Stimulated activated CD8-positive, alpha-beta memory T cell treated with anti-CD3 and anti-CD28 coated beads, Interleukin-4, amount 100 ng/mL, for 1 hour (primary cell): ENCODE measurements at places on chromosomes 12 and 14.

DNA sequence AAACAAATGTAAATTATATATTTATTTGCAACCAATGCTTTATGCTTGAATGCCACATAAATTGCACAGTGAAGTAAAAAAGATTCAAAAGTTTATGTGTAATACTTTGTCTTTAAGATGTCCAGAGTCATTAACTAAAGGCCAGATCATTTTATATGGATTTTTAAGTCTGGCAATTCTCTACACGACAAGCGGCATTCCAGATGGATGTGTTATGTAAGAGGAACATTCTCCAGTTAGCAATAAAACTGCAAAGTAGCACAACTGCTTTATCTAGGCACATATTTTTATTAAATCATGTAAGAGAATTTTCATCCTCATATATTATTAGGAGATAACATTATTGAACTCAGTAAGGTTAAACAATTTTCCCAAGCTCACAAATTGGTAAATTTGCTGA, 1717.7 kb upstream of the SEL1L start:
- no peak for DNase-seq

GRCh38 chr14:102439556-102439955, 70.0 kb downstream of the ANKRD9 start:
- DNase-seq, result no peak

DNA sequence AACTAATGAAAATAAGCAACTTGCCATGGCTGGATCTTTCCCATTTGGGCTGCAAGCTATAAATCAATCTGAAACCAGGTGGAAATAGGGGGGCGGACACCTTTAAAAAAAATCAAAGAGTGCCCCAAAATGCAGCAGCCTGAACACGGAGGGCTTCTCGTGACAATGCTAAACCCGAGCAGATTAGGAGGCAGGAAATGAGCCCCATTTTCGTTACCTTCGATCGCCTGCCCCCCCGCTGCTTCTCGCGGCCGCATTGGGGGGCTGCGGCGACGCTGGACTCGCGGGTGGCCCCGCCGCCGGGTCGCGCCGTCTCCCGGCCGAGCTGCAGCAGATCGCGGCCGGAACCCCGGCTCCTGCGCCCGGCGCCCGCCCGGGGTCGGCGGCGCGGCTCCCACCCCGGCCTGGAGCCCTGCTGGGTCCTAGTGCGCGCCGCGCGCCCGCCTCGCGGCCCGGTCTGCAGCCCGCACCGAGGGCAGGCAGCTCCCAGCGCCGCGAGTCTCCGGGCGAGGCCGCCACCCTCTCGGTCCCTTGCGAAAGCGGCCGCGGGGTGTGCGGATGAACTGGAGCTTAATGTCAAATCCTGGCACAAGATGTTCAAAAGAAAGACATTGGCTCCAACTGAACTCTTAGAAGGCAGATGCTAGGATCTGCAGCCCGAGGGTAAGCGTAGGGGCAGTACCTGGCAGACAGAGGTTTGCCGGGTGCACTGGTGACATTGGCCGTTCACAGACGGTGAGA, 201.9 kb upstream of the FOXN3 start:
- peak; percentile 50 for DNase-seq

DNA sequence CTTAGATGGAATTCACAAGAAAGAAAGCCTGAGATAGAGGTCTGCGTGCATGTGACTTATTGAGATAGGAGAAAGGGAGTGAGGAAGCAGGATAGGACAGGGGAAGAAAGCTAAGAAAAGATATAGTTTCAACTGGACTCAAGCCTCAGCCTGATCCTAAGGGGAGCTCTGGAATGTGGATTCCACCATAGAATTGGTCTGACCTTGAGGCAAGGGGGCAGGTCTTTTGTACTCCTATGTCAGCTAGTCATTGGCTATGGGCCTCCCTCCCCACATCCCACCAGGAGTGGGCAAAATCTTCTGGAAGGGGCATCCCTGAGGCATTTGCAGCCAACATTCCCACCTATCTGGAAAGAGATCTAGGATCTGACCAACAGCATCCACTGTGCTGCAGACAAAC, 88.5 kb upstream of the HSPB8 start:
- no peak for DNase-seq

DNA sequence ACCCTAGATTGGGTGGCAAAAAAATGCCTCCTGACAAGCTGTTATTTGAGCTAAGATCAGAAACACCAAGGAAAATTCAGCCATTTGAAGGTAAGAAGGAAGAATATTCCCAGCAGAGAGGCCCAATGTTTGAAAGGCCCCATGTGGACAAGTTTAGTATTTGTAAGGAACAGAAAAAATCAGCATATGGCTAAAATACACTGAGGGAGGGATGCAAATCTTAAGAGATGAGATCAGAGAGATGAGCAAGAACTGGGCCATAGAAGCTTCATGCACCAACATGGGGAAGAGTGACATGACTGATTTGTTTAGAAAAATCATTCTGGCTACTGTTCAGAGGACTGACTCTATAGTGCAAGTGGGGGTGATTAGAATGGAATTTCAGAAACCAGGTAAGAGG, 496.8 kb upstream of the SOX5 start:
- DNase-seq, result no peak

GRCh38 chr12:88706286-88706685, 126.0 kb upstream of the KITLG start:
- no peak for DNase-seq

DNA sequence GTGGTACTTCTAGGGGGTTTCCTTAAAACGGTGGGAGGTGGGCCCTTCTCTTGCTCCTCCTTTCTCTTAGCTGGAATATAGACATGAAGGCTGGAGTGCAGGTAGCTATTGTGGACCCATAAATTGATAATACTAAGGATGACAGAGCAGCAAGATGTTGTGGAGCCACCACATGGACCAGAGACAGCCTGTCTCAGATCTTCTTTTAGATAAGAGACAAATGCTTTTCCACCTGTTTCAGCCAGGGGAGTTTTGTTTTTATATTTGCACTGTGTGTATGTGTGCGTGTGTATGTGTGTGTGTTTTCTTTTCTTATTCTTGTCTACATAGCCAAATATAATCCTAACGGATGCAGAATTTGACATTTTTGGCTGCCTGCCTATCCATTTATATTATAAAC, 62.9 kb upstream of the HIF1A start:
- no peak for DNase-seq

DNA sequence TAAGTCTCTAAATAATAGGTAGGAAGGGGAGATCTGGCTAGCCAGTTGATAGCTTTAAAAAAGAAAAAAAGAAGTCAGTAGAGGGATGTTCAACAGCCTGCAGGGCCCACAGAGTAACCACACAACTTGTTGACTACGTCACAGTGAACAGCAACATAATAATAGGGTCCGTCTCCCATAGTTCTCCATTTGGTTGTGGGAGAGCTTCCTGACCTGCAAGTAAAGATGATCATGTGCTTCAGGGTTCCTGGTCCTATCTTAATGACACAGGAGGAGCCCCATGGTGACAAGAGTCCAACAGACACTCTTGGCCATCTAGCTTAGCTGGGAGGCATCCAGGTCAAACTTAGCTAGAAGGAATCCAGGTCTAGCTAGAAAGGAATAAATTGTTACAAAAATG, 36.2 kb downstream of the FGD6 start:
- no peak for DNase-seq

- no peak for DNase-seq
Measured at GRCh38 chr12:100138048-100138802, 4.4 kb downstream of the BLTP3B start.

DNA sequence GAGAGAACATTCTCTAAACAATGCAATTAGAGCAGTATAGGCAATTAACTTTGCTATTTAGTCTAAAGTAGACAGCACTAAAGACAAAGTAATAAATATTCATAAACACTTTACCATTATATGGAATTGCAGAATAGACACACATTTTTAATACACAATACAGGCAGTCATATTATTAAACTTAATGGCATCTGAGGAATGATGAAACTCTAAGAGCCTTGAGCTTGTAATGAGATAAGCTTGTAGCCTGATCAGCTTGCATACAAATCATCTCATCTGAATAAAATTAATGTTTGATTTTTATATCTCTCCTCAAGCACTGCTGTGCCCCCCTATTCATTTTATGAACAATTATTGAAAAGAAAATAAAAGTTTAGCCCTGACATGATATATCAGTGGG, 107.6 kb downstream of the MGAT4C start:
- DNase-seq, result no peak

GRCh38 chr12:130839770-130840404, 837 bp upstream of the STX2 start:
- DNase-seq, result no peak

DNA sequence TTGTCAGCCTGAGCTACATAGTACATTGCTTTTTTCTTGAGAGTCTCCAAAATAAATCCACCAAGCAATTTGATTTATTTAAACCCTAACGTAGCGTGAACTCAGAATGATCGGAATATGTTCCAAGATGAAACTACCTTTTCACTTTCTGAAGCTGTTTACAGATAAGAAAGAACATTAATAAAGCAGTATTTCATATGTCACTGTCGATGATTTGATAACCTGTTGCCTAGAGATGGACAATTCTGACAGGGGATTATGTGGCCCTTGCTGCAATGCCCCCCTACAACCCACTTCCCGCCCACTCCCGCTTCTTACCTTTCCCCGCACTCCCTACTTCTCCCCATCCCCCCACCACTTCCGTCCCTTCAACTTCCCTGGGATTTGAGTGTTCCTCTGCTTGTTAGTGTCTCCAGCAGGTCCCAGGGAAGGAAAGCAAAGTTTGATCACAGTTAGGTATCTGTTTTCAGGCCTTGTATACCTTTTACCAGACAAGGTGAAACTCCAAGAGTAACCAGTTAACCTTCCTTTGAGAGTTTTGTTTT, 229.2 kb upstream of the HMGA2 start:
- no peak for DNase-seq

DNA sequence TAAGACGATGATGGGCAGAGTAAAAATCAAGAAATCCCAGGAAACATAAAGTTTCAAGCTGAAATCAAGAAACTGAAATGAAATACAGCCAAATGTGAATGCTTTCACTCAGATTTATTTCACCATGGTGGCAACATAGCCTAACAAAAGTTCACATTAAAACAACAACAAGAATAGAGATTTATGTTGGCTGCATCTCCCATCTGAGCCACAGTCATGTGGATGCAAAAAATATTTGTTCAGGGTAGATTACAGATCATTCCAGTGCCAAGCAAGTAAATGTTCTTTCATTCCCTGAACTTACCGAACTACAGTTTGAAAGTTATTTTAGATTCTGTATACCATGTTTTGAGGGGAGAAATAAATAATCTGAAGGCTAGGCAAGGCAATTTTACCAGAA, 159.9 kb upstream of the TMTC1 start:
- DNase-seq, result no peak

DNA sequence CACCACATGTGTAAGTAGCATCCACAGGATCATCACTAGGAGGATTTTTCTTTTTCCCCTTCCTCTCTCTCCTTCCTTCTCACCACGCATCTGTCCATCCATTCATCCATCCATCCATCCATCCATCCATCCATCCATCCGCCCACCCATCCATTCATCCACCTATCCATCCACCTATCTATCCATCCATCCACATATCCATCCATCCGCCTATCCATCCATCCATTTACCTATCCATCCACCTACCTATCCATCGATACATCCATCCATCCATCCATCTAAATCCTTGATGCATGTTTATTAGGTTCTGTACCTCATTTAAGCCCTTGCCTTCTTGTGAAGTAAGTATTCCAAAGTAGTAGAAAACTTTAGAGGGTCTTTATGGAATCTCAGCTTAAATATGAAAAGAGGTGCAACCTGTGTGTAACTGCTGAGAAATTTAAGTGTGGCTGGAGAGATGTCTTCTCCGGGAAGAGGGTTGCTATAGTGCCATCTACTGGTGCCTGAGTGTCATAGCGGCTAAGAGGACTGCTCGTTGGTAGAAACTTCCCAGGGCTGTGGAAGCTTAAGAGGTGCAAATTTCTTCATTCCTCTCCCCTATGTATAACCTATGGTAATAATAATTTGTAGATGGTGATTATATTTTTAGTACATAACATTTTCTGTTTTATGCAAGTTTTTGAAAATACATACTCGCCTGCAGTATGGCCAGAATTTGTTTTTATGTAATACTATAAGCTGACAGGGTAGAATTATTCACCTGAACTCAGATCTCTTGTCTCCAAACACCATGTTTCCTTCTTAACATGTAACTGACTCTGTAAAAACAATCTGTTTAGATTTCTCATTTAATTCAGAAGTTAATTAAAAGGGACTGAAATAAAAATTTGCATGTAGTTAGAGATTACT, 46.0 kb downstream of the MYO1H start:
- DNase-seq, result peak; percentile 1

GRCh38 chr12:108788911-108789310, 57.6 kb upstream of the CORO1C start:
- DNase-seq, result no peak

GRCh38 chr14:36880276-36880675, 218.6 kb downstream of the PAX9 start:
- no peak for DNase-seq

DNA sequence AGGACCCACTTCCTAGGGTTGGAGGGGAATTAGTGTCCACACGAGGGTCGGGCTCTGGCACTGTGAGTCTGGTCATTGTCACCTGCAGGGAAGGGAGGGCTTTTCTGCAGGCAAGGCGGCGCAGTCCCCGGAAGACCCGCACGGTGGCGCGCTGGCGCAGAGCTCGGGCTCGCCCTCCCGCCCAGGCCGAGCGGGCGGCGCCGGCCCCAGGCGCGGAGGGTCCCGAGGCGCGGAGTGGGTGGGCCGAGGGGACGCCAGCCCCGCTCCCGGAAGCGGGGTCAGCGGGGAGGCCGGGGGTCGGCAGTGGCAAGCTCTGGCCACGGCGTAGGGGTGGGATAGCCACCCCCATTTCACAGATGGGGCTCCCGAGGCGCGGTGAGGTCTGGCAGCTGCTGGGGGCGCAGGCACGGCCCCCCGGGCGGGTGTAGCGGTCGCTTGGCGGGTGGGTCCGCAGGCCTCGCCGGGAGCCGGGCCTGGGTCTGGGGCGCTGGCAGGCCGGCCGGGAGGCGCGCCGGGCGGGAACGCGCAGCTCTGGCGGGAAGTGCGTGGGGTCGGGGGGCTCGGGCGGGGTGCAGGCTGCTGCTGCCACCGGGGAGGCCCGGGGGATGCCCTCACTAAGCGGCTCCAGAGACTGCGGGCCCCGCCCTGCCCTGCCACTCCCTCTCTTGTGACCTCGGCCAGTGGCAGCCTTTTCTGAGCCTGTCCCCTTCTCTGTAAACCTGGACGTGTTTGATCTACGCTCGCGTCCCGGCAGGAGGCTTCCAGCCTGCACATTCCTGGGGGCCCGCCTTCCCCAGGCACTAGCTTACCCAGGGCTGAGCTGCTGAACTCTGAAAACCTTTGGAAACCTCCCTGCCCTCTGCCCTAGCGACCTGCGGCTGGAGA, 46.1 kb downstream of the CYP46A1 start:
- DNase-seq, result peak; percentile 9

GRCh38 chr12:59425798-59426197, 170.0 kb upstream of the SLC16A7 start:
- no peak for DNase-seq

- no peak for DNase-seq
Measured at GRCh38 chr12:47021298-47021697, 58.1 kb upstream of the PCED1B start.

GRCh38 chr12:19000836-19001235, 128.7 kb upstream of the PLEKHA5 start:
- no peak for DNase-seq

GRCh38 chr14:103315941-103316340, 18.1 kb upstream of the EIF5 start:
- DNase-seq, result no peak
